ENCODE measurements at places on chromosomes 1 and 21.

- no peak for DNase-seq
Measured at GRCh38 chr1:64685765-64686341, 59.0 kb upstream of the RAVER2 start.

- DNase-seq = no peak
Measured at GRCh38 chr1:117051224-117052064, 8.7 kb upstream of the TTF2 start.

DNA sequence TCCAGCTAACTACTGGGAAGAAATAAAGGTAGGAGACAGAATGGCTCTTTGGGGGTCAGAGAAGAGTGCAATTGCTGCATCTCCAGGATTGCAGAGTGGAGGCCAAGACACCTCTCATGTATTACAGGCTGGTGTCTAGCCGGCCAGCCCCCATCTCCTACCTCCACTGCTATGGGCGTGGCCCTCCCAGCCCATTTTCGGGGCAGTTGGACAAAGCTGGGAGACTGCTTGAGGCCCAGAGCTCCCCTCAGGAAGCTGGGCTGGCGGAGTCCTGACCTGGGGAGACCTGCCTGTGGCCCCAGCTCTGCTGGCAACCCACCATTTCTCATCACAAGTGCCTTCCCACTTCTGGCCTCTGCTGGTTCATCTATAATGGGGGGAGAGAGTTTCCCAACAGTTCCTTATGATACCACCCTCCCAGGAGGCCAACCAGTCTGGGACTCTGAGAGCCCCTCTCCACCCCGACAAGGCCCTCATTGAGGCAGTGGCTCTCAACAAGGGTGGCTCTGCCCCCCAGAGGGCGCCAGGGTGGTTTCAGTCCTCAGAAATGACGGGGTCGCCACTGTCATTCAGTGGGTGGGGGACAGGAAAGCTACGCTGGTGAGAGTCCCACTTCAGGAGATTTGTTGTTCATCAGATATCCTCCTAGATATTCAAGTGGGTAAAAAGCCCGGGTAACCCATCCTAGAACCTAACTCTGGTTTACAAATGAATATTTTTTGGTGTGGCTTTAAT, 11.5 kb downstream of the RAP1GAP start:
- DNase-seq = no peak

DNA sequence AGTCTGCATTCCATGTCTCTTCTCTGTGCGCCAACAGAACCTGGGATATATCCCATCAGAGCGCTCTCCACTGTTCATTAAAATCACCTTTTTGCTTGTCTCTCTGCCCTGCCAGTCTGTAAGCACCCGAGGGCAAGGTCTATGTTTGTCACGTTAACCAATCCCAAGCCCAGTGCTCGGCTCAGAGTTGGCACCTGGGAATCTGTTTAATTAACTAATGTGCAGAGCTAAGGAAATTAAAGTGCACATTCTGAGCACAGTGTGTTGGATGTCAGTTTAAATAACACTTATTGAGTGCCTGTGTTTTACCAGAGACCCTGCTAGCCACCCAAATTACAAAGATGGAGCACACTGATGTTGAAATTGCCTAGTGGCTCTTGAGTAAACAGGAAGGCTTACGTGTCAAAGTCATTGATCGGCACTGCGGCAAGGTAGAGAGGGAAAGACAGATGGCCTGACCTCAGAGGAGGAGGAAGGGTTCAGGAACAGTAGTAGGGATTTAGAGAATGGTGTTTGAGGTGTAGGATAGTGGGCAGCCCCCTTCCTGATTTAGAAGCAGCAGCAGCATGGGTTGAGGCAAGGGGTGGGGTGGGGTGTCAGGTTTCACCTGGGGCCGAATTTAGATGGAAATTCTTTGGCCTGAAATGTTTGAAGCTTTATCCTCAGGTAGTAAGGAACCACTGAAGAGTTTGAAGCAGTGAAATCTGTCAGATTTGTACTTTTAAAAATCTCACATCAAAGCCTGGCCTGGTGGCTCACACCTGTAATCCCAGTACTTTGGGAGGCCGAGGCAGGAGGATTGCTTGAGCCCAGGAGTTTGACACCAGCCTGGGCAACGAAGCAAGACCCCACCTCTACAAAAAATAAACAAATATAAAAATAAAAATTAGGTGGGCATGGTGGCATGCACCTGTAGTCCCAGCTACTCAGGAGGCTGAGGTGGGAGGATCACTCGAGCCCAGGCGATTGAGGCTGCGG, 7.7 kb downstream of the ARMH1 start:
- no peak for DNase-seq
